Stimulated activated CD8-positive, alpha-beta memory T cell treated with anti-CD3 and anti-CD28 coated beads, Interleukin-2, amount 100 ng/mL, for 48 hours (primary cell): ENCODE measurements at places on chromosomes 3 and 15.

- DNase-seq = no peak
These were observed 20.5 kb downstream of the DCLK3 start for GRCh38 chr3:36743826-36744225.

DNA sequence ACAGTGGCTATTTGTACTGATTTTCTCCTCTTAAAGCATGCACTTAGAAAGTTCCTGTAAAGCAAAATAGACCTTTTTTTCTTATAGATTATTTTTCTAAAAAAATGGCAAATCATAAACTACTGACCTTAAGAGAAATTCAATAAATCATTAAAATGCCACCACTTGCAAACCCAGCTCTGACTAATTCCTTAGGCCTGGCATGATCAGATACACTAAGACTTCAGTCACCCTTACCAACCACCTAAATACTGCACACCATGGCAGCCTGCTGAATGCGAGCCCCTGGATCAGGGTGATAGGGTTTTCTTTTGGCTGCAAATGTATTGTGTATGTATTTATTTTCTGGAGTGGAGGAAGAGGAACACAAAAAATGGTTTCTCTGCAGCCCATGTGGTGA lies 370.6 kb upstream of the TBL1XR1 start:
- no peak for DNase-seq

DNA sequence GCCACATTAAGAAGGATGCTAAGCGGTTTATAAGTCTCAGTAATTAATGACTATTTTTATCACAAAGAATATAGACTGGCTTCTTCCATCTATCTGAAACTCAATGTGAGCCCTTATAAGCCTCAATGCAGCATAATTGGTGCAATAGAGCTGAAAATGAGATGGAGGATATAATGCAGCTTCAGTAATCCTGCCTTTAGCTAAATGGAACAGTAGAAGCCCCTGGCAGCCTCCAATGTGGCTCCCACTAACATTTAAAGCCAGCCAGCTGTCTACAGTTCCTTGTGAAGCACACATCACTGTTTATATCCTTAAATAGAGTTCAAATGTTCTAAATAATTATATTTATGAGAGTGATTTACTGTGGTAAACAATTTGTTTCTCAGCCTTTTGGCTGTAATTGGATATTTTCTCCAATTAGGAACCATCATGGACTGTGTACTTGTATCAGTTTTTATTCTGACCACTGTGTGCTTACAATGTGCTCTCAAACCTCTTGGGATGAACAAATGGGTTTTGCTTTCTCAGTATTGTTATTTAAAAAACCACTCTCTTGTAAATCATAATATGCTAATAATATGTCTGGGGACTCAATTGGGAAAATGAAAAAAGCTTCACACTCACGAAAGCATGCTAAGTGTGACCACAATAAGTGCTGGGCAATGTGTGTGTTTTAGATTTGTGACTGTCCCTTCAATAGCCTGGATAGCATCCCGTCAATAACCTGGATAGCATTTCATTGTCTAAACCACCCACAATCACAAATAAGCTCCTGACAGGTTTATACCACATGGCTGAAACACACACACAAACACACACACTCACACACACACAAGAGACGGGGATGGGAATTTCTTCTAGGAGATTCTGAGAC lies 366.6 kb downstream of the GBE1 start:
- DNase-seq = no peak

DNA sequence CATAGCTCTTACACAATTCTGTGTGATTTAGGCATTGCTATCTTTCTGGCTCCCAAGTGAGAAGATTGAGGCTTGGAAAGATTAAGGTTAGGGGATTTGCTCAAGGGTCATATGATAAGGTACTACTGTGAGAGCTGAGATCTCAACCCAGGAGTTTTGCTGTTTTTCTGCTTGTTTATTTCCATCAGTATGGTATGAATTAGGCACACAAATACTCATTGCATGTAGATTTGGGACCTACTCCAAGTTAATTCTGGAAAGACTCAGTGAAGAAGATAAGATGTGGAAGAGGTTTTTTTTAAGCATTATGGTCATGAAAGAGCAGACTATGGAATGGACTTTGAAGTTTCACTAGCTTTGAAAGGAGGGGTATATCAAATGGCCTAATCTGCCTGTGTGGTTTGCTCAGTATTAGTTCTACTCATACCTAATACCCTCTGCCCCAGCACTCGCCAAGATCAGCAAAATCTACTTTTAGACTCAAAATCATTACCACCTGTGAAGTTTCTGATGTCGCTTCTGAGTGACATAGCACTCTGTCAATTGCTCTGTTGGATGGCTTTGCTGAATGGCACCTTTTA lies 12.5 kb downstream of the MBNL1 start:
- no peak for DNase-seq

DNA sequence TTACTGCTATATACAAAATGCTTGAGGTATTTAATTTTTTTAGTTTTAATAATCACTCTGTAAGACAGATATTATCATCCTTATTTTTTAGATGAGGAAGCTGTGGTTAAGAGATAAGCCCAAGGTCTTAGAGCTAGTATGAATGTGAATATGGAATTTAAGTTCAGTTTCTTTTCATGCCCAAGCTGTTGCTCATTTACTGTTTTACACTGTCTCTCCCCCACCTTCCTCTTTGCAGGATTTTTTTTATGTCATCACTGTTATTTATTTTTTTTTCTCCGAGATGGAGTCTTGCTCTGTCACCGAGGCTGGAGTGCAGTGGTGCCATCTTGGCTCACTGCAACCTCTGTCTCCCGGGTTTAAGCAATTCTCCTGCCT lies 22.5 kb downstream of the MAP2K5 start:
- DNase-seq = no peak

DNA sequence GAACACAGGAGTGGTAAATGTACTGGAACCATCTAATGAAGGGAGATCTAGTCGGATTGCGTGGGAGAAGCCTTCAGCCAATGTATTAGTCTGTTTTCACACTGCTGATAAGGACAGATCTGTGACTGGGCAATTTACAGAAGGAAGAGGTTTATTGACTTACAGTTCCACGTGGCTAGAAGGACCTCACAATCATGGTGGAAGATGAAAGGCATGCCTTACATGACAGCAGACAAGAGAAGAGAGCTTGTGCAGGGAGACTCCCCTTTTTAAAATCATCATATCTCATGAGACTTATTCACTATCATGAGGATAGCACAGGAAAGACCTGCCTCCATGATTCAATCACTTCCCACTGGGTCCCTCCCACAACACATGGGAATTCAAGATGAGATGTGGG lies 17.0 kb downstream of the HRG start:
- no peak for DNase-seq

GRCh38 chr15:78923480-78924360 lies 21.1 kb downstream of the CTSH start:
- no peak for DNase-seq

- DNase-seq = no peak
These were observed 62.4 kb upstream of the POLG start for GRCh38 chr15:89396723-89397652.

DNA sequence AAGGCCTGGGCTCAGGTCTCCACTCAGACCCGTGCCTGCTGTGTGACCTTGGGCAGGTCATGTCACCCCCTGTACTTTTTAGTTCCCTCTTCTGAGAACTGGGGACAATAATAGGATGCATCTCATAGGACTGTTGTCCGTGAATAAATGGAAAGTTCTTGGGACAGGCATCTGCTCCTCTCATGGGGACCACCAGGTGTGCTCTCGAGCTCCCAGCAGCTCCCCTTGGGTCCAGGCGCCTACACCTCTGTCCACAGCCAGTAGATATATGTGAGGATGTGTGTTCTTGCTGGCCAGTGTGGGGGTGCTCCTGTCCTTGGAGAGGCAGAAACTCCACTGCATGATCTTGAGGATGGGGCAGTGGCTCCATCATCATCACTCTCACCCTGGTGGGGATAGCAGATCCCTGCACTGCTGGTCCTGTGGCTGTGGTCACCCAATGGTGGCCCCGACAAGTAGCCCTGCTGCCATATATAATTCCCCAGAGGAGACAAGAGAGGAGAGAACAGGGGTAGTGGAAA lies 257.6 kb upstream of the TLE3 start:
- no peak for DNase-seq

DNA sequence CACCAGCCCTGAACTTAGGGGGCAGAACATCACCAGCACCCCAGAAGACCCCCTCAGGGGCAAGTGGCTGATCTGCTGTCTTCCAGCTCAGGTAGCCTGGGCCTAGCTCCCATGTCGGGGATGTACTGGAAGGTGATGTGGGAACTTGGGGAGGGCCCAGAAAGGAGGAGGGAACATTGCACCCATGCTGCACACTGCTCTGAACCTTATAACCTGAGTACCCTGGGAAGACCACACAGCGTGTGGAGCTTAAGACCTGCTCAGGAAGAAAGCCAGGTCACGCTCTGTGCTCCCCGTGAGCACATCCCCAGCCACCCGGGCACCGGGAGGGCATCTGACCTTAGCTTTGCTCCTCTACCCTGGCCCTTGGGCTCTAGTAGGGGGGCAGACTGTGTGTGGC lies 159.4 kb downstream of the ATP10A start:
- DNase-seq = no peak

DNA sequence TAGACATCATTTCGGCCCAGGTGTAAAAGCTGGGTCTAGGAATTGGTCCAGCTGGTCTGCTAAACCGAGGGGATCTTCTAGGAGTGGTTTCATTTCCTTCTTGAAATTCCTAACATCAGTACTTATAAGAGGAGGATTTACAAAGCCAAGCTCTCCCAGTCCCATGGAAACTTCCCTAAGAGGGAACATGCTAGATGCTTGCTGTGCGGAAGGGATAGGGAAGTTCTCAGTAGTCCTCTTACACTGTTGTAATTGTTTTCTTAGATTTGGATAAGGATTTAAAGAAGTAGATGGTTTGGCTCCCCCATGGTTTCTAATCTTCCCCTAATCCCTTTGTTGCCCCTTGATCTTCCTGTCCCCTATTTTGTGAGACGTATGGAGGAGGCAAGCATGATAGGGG lies 89.7 kb upstream of the XCR1 start:
- DNase-seq = no peak

- DNase-seq = no peak
These were observed 596 bp downstream of the BTD start for GRCh38 chr3:15602146-15602536.

DNA sequence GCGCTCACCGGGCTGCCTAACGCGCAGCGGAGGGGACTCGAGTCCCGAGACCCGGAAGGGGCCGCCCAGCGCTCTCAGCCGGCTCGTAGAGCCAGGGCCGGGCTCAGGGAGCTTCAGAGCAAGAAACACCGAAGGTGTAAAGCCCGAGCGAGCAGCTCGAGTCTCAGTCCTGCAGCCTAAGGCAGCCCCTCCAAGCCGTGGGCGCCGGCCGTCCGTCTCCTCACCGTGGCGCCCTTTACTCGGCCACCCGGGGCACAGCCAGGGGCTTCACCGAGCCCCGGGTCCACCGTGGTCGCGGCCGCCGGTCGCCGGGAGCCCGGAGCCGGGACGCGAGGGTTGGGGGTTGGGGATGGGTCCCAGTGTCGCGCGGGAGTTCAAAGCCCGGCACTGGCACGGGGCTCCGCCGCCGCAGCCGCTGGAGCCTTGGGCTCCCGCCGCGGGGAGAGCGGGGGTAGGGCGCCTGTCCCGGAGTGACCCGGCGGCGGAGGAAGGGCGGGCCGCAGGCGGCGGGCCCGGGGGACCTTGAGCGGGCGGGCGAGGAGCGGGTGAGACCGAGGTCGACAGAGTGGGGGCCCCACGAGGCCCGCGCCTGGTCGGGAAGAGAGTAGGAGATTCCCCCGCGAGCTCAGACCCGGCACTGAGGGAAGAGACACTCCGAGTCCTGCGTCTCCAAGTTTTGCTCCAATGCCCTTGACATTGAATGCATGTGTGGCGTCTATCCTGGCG lies 26.9 kb upstream of the THRB start:
- DNase-seq = no peak

GRCh38 chr3:21524133-21524532 lies 226.9 kb downstream of the ZNF385D start:
- DNase-seq = no peak
